HT1080 (cell line): ENCODE measurements at places on chromosomes 7 and 10. TPM values are rescaled to one million over a fixed set of nuclear protein-coding genes. Genes with fewer than 3 reads are reported as not detected.

GRCh38 chr7:151006590-151007300 lies 15.9 kb downstream of the NOS3 start:
- DNase-seq: no peak

DNA sequence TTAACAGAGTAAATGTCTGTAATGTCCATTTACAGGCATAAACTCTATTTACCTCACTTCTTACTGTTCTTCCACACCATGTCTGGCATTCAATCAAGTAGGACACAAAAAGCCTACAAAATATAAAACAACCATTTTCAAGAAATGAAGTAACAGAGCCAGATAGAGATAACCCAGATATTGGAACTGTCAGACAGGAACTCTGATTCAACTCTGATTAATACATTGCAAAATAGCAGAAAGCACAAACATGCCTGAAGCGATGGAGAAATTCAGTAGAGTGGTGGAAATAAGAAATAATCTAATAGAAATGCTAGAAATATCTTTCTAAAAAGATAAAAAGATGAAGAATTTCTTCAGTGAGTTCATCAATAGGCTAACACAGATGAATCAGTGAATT lies 964.4 kb downstream of the PCDH15 start:
- DNase-seq: no peak

The TRPV6 gene
- not detected in 2 replicates for total RNA-seq

The AKR1D1 gene
- not detected in 2 replicates for total RNA-seq

DNA sequence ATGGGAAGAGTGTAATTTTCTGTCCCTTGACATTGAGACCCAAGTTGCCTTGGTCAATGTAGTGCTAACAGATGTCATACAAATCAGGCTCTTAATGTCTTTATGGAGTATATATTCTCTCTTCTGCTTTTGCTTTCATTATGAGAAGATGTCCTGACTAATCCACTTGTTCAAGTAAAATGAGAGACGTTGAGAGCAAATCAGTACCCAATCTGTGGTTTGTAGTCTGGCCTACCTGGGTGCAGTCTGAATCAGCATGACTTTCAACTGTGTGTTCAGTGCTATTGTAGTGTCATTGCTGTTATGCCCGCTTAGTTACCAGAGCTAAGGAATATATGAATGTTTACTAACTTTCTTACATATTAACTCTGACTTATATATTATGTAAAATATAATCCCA lies 612.4 kb downstream of the ANKRD7 start:
- DNase-seq: no peak

DNA sequence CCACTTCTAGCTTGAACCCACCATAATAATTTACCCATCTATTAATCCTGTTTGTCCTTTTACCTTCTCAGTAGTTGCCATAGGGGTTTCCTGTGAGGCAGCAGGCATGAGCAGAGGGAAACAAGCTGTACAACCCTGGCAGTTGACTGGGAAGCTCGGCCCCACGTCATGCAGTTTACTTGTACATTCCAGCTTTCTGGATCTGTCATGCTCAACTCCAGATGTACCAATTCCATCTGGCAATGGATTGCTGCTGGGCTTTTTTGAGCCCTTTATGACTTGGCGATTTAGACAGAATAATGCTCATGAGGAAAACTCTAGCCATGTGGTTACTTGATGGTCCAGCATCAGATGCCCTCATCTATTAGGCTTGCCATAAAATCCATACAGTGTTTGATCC lies 112.5 kb downstream of the GNAI1 start:
- no peak for DNase-seq

The ZNF853 gene
- total RNA-seq: 0.88 and 1.0 TPM in 2 replicates

DNA sequence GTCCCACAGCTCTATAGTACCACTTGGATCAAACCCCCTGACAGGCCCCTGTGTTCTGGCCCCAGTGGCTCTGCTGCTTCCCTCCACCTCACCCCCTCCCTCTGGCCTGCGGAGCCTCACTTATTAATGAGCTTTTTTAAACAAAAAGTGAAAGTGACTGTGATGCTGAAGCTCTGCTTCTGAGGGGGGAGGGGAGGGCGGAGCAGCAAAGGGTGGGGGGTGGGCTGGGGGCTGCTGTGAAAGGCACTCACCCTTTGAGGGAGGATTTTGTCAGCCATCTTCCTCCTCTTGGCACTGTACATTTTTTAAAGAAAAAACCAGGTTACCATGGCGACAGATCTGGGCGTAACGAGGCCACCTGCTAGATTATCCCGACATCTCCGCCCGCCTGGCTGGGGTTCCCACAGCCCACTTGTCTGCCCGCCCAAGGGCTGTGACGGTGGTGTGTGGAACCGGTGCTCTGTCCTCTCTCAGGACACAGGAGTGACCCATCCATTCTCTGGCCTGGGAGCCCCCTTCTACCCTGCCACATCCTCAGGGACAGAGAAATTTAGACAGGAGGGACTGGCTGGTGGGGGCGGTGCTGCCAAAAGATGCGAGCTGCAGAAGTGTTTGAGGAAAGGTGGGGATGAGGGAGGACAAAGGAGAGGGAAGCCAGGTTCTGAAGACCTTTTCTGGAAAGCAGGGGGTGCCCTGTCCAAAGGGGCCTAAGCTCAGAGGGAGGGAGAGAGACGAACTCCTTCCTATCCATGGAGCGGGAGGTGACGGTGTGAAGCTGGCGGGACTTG lies 4.9 kb downstream of the SMARCD3 start:
- no peak for DNase-seq

DNA sequence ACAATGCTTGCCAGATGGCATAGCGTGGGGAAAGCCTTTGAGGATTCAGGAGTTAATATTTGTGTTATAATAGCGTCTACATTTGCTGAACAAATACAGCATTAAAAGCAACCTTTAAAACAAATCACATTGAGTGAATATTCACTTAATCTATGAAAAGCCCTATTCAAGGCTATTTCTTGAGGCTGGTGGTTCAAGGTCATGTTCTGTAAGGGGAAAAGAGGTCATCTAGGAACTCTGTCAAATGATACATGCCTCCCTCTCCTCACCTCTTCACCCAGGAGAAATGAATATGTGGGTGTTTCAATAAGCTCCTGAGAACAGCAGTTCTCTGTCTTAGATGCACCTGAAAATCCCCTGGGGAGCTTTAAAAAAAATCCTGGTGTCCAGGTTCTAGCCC lies 303.0 kb downstream of the ELMO1 start:
- DNase-seq: no peak
